ENCODE measurements at places on chromosomes 6 and 20.

- no peak for DNase-seq
Measured at GRCh38 chr20:33659341-33660034, 2.6 kb upstream of the C20orf144 start.

GRCh38 chr6:15001326-15001910 lies 244.5 kb upstream of the JARID2 start:
- no peak for DNase-seq

- no peak for DNase-seq
Measured at GRCh38 chr20:46801003-46801702, 91.7 kb downstream of the SLC2A10 start.

DNA sequence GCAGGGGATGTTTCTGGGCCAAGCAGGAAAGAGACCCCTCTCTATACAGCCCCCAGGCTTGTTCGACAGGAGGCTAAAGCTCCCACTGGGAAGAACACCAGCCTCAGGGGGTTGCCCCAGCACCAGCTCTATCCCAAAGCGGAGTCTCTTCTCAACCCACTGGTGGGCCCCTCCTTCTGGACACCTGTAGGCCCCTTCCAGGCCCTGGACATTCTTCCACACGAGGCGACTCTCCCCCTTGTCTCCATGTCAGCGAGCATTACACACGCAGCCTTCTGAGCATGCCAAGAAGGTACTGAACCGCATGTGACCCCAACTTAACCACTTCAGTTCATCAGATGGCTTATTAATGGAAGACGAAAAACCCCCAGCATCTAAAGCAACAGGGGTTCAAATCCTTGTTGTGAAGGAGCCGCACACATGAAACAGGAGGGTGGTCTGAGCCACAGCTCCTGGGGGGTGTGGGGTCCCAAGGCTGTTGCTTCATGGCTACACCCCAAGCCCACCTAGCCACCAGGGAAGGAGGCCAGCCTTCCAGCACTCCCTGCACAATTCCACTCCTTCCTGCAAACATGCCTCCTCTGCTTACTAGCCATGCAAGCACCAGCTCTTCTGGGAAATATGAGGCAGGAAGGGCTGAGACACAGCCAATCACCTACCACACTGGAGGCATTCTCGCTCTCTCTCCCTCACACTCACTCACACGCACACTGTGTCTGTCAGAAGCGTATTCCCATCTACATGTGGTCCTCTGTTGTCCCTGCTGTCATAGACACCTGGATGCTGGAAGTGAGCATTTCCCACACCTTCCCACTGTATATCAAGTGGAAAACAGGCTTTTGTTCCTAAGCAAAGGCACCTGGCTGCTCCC lies 104.5 kb downstream of the NOL4L start:
- no peak for DNase-seq

DNA sequence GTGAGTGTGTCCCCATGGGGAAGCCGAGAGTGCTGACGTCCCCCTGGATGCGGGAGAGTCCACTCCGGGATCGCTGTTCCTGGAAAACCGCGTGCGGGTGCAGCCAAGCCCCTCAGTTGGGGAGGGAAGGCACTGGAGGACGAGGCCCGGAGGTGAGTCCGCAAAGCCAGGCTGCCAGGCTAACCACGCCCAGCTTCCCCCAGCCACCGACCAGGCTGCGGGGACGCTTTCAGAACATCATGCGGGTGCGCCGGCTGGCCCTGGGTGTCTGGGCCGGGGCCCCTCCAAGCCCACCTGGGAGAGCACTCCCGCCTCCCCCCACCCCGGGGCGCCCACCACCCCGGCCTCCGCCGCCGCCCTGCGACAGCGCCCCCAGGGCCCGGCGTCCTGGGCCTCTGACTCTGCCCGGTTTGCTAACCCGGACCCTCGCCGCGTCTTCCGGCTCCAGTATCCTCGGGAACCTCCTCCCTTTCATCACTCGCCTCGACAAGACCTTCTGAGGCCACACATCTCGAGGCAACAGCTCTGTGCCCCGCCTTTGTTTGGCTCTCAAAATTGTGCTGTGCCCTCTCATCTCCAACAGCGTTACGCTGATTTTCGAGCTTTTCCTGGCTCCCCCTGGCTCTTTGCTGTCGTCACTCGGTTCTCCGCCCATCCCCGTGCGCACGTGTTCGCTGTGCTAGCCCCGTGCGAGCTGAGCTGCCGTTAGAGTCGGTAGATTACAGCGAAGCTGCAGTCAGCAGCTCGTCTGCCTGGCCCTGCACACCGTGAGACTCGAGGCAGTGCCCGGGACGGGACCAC lies 47.1 kb upstream of the ENTPD6 start:
- no peak for DNase-seq

- no peak for DNase-seq
Measured at GRCh38 chr20:667351-668034, 8.1 kb downstream of the SCRT2 start.

DNA sequence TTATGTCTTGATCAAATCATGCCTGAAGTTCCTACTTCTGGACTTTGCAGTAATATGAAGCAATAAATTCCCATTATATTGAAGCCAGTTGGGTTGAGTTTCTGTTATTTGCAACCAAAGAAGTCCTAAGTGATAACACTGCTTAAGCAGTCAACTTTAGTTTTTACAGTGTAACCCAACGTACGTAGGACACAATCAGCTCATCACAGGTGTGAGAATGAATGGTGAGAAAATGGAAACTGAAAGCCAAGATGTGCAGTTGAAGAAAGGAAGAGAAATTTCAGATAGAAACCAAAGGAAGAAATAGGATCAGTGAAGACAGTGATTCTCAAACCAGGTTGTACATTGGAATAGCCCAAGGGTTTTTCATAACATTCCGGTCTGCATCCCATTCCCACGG lies 211.4 kb upstream of the ZFP64 start:
- no peak for DNase-seq

DNA sequence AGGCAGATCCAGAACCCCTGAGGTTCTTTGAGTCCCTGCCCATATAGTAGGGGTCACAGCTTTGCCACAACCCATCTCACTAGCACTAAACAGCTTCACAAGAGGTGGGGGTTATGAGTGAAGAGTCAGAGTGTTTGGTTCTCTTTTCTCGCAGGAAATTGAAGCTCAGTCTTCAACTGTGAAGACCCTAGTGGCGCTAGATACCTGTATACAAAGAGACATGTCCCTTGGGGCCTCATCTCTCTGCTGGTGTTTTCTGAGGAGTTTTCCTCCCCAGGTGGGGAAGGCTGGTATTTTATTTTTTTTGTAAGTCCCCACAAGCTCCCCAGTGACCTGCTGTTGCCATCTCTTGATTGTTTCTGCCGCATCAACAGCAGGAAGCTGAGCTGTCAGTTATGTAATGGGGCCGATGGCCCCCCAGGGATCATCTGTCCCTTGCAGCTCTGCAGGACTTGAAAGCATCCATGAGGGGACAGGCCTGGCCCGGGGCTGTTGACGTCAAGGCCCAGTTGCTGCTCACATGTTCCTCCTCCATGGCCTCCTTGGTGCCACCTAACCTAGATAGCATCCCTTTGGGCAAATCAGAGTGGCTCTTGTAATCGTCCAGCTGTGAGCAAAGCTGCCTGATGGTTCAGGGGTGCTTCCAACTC lies 23.1 kb downstream of the STK35 start:
- no peak for DNase-seq

DNA sequence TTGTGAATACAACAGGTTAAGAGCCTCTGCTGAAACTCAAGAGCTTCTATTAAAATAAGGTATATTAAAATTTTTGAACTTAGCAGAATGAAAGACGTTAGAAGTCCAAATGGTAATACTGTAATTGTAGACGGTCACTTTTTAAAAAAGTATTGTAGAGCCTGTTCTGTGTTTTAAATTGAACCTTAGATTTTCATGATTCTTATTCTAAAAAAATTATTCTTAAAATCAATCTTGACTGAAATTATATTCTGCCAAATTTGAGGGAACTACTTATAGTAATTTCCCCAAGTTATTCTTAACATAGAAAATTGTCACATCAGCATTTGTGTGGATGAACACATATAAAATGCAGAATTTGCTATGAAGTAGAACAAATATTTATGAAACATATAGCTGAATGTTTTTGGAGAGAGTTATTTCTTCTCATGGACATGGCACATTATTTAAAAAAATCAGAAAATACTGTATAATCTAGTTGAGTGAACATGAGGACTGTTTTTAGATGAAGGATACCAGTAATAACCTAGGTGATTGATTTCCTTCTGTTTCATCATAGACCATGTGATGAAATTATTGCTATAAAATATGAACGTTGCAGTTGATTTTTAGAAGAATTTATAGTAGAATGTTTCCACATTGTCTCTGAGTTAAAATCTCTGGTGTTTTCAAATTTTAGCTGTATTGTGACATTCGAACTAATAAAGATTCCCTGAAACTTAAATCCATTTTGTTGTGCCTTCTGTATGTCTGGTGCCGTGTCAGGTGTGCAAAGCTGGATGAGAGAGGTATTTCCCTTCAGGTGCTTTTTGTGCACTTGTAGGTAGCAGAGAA lies 2.8 kb downstream of the TBPL1 start:
- no peak for DNase-seq

DNA sequence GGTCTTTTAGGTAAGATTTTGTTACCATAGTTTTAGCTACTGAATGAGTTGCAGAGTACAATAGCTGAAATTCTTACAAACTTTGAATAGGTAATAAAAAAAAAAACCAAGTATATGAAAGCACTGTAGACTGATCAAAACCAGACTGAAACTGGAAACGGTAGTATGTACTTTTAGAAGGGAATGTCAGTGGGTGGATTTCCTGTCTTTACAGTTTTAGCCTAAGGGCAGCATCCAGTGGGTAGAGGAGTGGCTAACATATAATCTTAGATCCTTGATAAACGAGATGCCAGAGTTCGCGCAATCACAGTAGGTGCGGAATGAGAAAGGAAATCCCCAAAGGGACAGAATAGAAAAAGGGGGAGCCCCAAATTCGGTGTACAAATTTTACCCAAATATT lies 385.9 kb upstream of the RUNX2 start:
- no peak for DNase-seq

- DNase-seq, result no peak
Measured at GRCh38 chr6:134482593-134483270, 164.8 kb upstream of the SGK1 start.

GRCh38 chr20:53159160-53159559 lies 187.0 kb downstream of the TSHZ2 start:
- no peak for DNase-seq

DNA sequence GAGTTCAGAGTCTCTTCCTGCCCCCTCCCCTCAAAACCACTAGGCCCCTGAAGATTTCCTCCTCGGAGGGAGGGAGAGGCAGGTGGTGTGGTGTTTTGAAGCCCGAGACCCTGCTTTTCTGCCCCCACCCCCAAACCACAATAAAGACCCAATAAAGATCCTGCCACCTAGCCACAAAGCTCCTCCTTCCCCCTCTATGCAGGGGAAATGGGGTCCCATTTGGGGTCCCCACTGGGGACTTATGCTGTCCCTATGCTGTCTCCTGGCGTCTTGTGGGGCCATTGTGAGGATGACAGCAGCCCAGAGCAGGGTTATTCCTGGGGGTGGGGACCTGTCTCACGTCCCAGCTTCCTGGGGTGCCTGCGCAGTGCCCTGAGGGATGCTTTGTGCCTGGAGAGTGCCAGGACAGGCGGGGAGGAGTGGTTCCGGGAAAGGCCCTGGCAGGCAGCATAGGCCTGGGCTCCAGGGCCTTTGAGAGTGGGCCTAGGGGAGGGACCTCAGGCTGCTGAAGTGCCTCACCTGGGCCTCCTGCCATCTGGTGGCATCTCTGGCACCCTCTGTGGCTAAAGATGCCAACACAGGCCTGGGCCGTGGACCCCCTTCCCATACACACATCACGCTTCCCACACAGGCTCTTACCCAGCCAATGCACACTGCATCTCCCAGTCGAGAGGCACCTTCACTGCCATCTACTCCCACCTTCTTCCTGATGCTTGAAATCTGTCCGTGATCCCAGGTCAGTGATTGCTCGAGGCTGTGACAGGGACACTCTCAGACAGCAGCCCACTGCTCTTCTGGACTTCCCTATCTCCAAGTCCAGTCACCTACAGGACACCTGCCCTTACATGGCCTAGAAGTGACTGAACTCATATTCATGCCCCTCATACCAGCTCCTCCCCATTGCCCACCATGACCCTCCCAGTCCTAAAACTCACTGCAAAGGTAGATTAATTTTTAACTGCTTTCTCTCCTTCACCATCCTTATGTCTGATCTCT lies 7.9 kb upstream of the ARMC12 start:
- no peak for DNase-seq

GRCh38 chr20:49006446-49006980 lies 39.6 kb upstream of the CSE1L start:
- DNase-seq, result no peak

DNA sequence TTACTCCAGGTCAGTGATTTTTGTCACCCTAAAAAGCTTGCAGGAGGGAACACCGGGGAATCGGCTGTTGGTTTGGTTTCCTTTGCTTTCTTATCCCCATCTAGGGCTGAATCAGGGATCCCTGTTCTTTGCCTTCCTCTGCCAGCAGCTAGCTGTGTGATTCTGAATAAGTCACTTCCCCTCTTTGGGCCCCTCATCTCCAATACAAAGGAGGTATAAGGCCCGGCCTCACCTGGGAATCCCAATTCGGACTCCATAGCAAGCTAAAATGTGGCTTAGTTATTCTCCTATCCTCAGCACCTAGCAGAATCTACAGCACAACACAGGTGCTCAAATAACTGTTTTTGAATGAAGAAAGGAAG lies 18.5 kb upstream of the ARMC12 start:
- DNase-seq, result no peak

DNA sequence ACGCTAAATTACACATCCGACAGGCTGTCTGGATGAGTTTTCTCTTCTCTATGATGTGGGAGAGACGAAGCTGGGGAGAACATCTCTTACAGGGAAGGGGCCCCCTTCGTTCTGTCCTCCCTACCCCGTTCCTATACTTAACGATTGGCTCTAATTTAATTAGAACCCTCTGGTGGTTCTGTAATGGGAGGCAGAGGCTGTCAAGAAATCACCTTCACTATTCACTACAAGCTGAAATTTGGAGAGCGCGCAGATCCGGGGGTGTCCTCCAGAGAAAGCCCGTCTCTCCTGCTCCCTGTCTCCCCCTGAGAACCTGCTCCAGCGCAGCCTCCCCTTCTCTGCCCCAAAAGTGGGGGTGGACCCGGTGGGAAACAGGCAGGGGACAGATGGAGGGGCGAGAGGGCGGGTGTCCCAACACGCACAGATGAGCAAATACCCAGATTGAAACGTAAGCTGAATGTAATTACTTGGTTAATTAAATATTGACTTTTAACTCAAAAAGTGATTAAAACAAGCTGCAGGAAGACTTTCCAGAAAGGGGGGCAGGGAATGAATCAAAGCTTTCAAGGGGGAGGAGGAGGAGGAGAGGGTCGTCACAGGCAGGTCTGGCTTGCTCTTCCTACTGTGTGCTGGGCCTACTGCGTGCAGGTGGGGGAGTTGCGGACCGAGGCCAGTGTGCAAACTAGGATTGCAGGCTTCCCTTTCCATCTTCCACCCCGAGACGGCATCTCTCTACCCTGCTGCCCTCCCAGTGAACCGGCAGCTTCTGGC lies 1.3 kb downstream of the SULF2 start:
- DNase-seq, result no peak

GRCh38 chr20:13868331-13868730 lies 83.5 kb downstream of the NDUFAF5 start:
- no peak for DNase-seq

DNA sequence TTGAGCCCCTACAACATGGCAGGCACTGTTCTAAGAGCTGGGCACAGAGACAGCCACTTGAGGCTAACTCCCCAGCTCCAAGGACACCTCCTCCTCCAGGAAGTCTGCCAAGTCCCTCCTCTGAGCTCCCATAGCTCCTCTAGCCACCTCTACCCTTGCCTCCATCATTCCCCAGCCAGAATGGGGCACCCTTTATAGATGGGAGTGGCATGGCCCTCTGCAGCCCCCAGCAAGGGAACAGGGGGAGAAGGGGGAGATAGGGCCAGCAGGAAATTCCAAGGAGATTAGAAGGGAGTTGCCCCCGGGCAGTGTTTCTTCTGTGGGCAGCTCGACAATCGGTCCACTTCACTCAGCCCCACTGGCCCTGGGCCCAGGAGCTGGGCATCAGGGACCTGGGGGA lies 19.7 kb upstream of the TLDC2 start:
- DNase-seq, result no peak
